ENCODE measurements at places on chromosomes 4 and X. TPM values are rescaled to one million over a fixed set of nuclear protein-coding genes. Genes with fewer than 3 reads are reported as not detected.

ELF4 gene
- 1.6 TPM for total RNA-seq

DUX4 gene
- total RNA-seq, result not detected

PAGE2B gene
- total RNA-seq, result 0.28 TPM

HTN3 gene
- not detected for total RNA-seq

TRPC3 gene
- 0.08 TPM for total RNA-seq

- no peak for DNase-seq
These were observed 37.8 kb downstream of the SEPTIN6 start for GRCh38 chrX:119655125-119655524.

GRCh38 chr4:19941434-19941833 is 310.3 kb upstream of the SLIT2 start:
- no peak for DNase-seq

- no peak for DNase-seq
These were observed 49.2 kb upstream of the MSX1 start for GRCh38 chr4:4810092-4810774.

GRCh38 chr4:69689599-69689998 is 36.6 kb upstream of the UGT2A1 start:
- DNase-seq, result no peak

GRCh38 chr4:41509451-41509866 is 28.5 kb upstream of the LIMCH1 start:
- no peak for DNase-seq

DNA sequence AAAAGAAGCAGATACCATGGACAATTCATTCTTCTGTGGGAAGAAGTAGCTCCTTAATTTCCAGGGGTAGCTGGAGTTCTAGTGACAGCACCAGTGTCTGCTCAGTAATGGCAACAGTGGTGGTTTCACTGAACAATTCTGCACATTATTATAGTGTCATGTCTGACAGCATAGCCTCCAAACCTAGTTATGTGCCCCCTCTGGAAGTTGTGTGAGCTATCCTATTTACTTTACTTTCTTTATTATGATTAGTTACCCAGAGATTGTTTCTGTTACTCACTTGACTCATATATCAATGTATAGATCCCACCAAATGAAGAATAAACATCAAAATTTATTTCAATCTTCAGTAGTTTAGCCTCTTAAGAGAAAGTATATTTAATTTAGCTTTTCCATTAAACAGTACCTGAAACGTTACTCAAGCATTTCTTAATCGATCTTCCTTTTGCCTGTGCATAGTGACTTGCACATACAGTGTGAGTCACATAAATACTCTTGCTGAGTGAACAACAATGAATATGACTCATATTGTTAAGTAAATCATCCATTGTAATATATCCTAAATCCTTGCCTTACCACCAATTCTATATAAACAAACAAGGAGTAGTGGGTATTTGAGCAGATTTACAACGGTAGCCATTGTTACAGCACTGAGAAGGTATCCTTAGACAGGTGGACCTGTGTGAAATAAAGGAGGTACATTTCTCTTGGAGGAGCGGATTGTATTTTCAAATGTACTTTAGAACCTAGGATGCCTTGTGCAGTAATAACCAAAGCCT is 534.7 kb downstream of the ANKRD50 start:
- DNase-seq, result no peak

- DNase-seq, result peak; percentile 40
These were observed 71.0 kb upstream of the AFAP1 start for GRCh38 chr4:8010618-8011017.

GRCh38 chrX:149069899-149070298 is 435.2 kb downstream of the IDS start:
- DNase-seq, result no peak

GRCh38 chr4:15163284-15163645 is 161.0 kb downstream of the CPEB2 start:
- DNase-seq, result no peak

DNA sequence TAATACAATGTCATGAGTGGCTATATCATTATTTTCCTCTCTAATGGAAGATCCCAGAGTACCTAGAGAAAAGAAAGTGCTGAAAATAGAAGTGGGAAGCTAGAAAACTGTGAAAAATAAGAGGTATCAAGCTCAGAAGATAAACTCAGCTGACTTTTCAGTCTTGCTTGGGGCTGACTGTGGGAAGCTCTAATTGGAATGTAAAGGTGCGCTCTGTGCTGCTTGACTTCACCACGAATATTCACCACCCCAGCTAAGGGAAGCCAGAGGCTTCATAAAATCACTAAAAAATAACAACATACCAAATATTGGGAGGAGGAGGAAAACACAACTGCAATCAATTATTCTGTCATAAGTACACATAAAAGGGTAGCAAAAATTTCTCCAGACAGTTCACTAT is 25.1 kb downstream of the NDST3 start:
- DNase-seq, result no peak

DNA sequence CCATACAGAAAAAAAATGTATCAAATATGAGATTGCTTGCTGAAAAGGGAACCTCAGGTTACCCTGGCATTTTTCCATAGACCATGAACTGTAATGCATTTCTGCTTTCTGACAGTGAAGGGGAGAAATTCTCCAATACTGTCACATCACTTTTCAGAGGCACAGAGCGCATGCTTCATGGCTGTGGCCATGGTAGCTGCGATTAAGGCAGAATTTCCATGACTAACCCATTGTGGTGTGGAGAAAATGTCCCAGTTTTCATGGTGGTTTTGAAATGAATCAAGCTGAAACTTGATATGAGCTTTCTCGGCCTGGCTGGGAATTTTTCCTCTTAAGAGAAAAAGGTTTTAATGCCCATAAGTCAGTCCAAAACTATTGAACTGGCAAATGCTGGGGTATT is 39.5 kb upstream of the MAP3K15 start:
- no peak for DNase-seq

GRCh38 chr4:76589402-76589801 is 154.4 kb downstream of the SHROOM3 start:
- no peak for DNase-seq

DNA sequence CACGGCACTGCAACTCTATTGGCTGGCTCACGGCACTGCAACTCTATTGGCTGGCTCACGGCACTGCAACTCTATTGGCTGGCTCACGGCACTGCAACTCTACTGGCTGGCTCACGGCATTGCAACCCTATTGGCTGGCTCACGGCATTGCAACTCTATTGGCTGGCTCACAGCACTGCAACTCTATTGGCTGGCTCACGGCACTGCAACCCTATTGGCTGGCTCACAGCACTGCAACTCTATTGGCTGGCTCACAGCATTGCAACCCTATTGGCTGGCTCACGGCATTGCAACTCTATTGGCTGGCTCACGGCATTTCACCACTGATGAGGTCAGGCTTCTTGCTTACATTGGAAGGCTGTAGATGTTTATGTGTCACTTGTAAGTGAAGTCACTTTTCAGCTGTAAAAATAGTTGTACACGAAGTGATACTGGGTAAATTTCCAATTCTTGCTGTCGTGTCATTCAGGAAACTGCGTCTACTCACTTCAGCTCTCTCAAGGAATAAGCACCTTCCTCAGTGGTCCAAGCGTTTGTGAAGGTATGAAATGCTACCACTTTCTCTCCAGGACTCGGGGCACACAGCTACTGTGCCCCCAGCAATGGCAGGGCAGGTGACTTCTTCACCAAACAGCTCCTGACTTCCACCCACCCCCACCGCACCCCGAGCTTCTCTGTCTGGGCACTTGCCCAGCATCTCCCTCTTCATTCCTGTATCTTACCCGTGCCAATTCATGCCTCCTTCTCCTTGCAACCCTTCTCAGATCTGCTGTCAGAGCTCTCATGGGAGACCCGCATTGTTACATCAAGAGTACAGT is 141.3 kb downstream of the AFAP1 start:
- DNase-seq, result no peak

GRCh38 chr4:88908003-88908402 is 149.0 kb downstream of the FAM13A start:
- no peak for DNase-seq

- no peak for DNase-seq
These were observed 84.2 kb upstream of the NRK start for GRCh38 chrX:105738162-105738561.

DNA sequence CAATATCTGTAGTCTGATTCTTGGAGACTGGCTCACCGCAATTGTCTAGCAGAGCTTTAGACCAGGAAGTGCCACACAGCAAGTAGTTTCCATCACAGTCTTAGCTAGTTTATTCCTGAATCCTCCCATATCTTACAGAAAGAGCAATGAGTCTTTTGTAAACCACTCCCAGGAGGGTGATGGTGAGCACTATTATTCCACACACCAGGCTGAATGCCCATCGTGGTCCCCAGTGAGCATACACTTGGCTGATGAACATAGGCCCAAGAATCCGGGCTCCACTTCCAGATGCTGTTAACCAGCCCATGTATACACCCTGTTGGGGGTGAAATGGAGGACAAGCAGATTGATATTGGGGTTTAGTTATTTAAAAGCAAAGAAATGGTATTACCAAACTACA is 39.8 kb downstream of the PLK4 start:
- DNase-seq, result no peak

GRCh38 chr4:62952366-62952765 is 1456.9 kb downstream of the TECRL start:
- DNase-seq, result no peak
